ENCODE measurements at places on chromosomes 1 and 21.

- DNase-seq: no peak
Observed at GRCh38 chr1:115320377-115320776, 17.7 kb downstream of the NGF start.

DNA sequence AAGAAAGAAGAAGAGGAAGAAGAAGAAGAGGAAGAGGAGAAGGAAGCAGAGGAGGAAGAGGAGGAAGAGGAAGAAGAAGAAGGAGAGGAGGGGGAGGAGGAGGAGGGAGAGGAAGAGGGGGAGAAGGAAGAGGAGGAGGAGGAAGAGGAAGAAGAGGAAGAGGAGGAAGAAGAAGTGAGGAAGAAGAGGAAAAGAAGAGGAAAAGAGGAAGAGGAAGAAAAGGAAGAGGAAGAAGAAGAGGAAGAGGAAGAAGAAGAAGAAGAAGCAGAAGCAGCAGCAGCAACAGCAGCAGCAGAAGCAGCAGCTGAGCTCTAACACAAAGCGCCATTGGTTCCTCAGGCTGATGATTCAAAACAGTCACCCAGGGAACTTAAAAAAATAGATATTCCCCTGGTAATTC lies 34.0 kb downstream of the DNAI4 start:
- no peak for DNase-seq

DNA sequence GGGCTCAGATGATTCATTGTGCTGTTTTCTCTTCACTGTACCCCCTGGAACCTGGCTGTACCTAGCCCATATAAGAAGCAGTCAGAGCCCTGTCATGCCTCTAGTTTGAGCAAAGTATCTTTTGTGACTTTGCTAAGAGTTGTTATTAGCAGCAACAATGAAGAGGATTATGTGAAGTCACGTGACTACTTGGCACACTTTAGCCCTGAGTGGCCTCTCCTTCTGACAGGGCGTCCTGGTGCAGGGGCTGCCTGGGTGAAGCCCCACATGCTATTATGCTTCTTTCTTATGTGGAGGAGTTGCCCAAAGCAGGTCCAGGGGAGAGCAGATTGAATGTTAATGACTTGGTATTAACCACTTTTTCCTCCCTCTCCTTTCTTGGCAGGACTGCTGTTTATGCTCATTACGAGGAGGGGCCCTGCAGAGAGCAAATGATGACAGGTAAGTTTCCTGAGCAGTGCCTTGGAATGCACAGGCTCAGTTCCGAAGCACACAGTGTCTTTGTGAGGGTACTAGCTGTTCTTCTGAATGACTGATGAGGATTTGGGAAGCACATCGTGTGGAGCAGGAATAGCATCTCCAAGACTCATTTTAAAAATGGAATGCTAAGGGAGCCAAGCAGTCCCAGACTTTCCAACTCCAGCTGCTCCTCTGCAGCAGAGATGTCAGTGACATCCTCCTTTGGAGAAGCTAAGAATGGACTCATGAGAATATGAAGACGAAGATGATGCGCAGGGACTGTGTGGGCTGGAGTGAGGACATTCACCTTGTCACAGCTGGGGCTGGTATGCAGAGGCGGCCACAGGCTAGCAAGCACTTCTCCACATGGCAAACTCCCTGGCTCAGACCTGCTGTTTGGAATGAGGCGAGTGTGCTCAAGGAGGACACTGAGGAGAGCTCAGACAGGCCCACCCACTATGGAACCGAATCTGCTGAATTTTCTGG lies 15.2 kb upstream of the ST3GAL3 start:
- no peak for DNase-seq

GRCh38 chr1:207648334-207649209 lies 3.6 kb downstream of the CR1L start:
- no peak for DNase-seq

DNA sequence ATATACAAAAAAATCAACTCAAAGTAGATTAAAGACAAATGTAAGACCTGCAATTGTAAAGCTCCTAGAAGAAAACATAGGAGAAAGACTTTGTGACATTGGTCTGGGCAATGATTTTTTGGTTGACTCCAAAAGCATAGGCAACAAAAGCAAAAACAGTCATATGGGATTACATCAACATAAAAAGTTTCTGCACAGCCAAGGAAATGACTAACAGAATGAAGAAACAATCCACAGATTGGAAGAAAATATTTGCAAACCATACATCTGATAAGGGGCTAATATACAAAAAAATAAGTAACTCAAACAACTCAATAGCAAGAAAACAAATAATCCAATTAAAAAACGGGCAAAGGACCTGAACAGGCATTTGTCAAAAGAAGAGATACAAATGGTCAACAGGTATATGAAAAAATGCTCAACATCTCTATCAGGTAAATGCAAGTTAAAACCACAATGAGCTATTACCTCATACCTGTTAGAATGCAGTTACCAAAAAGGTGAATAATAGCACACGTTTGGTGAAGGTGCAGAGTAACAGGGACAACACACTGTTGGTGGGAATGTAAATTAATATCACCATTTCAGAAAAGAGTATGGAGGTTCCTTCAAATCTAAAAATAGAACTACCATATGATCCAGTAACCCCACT lies 173.7 kb upstream of the COA6 start:
- no peak for DNase-seq

GRCh38 chr1:210291786-210292230 lies 36.9 kb upstream of the HHAT start:
- DNase-seq: no peak

DNA sequence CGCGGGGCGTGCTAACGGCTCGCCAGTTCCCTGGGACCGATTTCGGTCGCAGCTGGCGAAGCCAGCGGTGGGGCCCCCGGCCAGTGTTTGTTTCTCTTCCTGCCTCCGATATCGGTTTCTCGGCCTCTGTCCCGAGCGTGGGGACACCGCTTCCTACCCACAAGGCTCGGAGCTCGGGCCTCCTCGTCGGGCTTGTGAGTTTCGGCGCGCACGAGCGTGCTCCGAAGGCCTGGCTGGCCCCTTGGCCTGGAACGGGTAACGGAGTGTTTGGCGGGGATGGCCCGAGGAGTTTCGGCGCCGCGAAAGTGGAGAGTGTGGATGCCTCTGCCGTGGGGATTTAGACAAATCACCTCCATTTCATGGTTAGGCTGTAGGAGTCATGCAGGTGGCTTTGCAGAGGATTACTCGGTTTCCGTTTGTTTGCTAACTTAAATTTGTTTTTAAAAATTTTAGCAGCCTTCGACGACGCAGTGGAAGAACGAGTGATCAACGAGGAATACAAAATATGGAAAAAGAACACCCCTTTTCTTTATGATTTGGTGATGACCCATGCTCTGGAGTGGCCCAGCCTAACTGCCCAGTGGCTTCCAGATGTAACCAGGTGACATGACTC lies 559 bp downstream of the RBBP4 start:
- no peak for DNase-seq

DNA sequence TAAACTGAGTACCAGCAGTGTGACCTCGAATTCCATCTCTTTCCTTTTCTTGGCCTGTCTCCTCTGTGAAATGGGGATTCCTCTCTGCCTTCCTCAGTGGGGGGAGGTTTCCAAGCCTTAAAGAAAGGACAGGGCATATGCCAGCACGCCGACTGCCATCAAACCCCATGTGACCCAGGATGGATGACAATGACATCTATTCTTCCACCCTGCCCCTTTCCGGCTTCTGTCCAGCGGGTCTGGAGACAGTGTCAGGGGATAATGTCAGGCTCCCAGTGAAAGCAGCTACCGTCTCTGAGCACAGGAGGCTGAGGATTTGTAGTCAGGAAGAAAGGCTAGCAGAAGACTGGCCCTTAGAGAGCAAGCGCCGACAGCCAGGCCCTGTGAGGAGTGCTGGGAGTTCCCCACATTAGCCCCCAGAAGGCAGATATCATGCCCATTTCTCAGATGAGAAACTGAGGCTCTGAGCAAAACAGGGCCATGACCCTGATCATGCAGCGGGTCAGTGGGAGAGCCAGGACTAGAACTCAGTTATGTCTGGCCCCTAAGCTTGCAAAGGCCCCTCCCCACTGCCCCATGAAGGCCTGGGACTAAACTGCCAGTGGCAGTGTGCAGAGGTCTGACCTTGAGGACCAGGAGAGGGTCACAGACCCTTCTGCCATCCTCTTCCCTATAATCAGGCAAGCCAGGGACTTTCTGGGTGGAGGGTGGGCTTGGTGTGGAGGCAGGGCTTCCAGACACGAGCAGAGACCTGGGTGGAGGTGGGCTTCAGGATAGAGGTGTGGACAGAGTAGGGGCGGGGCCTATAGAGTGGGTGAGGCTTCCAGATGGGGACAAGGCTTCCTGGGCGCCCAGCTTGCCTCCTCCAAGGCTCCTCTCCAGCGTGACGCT lies 30.1 kb downstream of the CDCA8 start:
- DNase-seq: no peak

- DNase-seq: no peak
Observed at GRCh38 chr1:27940870-27941560, 6.2 kb downstream of the SMPDL3B start.

DNA sequence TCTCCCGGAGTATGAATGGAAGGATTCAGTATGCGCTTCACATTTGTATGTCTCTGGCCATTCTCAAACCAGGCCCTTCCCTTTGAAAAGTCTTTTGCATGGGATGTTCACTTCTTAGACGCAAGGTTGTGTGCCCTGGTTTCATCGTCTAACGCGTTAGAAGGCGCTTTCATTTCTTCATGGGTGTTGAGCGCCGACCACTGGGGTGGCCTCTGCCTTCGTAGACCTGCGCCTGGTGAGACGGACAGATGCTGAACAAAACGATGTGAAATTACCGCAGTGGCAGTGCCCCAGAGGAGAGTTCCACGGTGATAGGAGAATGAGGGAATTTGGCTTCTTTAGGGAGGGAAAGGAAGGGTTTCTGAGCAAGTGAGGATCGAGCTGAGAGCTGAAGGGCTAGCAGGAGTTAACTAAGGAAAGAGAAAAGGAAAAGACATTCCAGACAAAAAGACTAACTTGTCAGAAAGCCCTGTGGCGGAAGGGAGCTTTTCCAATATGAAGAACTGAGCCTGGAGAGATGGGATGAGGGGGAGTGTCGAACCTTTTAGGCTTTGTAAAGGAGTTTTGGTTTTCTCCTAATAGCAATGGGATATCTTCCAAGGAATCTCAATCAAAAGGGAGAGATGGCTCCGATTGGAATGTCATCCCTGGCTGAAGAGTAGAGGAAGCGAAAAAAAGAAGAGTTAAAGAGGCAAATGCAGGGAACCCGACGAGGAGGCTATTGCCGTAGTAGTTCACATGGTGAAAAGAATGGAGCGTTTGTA lies 951 bp downstream of the GGPS1 start:
- DNase-seq: no peak

DNA sequence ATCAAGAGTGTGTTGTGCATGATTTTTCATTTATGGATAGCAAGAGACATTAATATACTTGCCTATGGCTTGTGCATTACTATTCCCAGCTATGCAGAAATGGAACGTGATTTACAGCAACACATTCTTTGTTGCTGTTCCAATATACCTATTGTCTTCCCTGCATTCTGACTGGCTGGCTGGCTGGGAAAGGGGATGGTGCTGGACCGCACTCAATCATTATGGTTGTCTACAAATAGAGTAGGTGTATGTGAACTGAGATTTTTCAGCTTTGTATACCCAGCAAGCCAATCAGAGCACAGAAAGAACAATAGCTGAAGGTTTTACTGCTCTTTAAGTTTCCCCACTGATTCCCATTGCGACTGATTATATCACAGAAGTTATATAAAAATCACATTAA lies 167.5 kb downstream of the ATG4C start:
- DNase-seq: no peak

GRCh38 chr1:237851210-237851845 lies 39.4 kb downstream of the ZP4 start:
- peak; percentile 20 for DNase-seq

DNA sequence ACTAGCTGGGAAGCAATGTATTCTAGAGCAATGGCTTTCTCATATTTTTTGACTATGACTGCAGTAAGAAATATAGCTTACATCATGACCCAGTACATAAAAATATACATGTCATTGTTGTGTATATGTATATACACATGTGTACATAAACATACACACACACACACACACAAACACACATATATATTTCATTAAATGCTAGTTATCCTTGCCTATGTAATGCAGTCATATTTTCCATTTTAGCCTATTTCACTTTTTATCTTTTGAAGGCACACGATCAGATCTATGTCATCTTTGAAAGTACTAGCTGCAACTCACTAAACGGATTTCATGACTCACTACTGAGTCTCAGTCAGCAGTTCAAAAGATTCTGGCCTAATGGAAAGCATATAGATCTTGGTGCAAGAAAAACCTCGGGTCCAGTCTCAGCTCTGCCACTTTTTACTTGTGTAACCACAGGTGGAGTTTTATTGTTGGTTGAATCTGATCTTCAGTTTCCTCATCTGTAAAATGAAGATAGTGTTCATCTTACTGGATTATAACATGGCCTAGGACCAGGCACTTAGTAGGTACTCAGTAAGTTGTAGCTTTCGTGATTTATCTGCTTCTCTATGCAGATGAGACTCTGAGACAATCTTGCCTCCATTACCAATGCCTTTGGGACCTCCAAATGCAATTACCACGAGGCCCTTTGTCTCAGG lies 325.6 kb downstream of the RRAGC start:
- DNase-seq: no peak

DNA sequence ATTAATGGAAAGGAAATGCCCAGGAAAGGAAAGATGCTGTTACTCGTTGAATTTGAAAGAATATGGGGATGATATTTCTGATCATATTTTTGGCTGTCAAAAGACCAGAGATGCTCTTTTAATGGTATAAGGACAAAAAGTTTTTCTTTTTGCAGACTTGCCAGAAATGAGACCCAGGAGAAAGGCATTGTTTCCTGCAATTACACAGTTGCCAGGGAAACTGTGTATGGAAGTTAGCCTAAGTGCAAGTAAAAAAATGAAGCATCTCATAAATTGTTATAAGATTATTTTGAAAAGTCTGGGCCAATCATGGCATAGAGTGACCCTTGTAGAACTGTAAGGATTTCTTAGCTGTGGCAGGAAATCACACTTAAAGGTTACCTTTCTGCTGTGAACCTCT lies 155.7 kb upstream of the BEND5 start:
- no peak for DNase-seq

DNA sequence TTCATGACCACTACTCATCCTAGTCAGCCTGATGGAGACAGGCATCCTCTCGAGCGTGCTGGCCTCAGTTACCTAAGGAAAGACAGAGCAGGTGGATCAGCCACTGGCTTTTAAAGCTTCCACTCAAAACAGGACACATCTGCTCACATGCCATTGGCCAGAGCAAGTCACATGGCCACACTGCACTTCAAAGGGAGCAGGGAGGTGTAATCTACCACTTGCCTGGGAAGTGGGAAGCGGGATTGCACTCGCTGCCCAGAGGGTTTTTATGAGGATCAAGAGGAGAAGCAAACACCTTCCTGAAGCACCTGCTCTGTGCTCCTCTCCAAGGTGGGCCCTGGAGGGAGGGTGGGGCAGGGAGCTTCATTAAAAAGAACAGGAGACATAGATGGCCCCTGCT lies 108.0 kb downstream of the TAS1R2 start:
- no peak for DNase-seq

GRCh38 chr1:115790356-115790755 lies 21.8 kb upstream of the CASQ2 start:
- DNase-seq: no peak

- no peak for DNase-seq
Observed at GRCh38 chr1:166902279-166902678, 26.2 kb upstream of the TADA1 start.

GRCh38 chr21:24280596-24280995 lies 1326.7 kb downstream of the MRPL39 start:
- DNase-seq: no peak
